ENCODE measurements at places on chromosomes 13 and 19. TPM values are rescaled to one million over a fixed set of nuclear protein-coding genes. Genes with fewer than 3 reads are reported as not detected.

Gene SPRED3
- total RNA-seq, result 0.88 TPM

GRCh38 chr13:79660361-79660760 lies 179.4 kb downstream of the NDFIP2 start:
- DNase-seq, result no peak

Gene ZNF304
- total RNA-seq, result 11.4 TPM

DNA sequence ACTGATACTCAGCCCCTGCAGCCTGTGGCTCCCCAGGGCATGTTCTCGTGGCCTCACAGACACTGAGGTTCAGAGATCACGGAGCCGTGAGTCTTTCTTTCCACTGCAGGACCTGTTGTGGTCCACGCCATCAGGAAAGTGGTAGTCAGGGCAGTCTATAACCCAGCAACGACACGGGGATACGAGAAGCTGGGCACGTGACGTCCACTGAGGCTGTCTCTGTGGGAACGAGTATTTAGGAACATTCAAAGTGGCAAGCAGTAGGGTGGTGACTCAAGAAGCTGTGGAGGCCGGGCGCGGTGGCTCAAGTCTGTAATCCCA lies 29.6 kb upstream of the CCNE1 start:
- DNase-seq, result no peak

DNA sequence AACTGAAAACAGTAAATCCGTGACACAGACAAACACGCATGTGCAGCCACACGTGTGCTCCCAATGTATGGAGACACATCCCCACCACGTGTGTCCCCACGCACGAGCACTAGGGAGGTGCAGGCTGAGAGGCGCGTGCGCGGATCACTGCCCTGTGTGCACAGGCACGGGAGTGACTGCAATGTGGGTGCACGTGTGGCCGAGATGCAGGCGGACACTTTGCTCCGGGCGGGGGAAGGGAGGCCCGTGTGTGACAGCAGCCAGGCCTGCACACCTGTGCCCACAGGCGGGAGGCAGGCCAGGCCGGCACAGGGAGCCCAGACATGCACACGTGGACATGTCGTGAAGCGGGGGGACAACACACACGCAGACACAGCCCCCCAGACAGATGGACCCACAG lies 77.0 kb downstream of the PTPRS start:
- no peak for DNase-seq

Gene NKG7
- not detected for total RNA-seq

DNA sequence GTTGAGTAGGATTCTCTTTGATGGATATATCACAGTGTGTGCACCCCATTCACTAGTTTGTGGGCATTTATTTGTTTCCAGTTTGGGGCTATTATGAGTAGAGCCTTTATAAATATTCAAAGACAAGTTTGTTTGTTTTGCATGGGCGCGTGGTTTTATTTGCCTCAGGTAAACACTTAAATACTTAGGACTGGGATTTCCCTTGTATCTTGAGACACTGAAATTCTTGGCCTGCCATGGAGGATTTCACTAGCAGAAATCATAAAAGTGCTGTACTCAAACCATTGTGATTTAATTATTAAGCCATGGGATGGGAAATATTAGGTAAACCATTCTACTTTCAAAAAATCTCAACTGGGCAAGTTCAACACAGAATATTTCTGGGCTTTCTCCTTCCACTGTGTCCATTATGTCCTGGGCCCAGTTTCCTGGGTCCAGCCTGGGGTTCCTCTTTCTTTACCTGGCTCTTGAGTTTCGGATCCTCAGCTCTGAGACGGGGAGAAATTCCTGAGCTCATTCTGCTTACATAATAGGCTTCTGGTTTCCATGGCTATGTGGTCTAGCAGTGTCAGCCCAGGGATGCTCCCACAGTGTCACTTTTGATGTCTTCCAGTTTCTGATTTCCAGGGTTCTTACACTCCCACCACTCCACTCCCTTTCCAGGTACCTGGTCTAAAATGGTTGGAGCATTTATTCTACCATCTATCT lies 14.4 kb downstream of the MYO16 start:
- no peak for DNase-seq

DNA sequence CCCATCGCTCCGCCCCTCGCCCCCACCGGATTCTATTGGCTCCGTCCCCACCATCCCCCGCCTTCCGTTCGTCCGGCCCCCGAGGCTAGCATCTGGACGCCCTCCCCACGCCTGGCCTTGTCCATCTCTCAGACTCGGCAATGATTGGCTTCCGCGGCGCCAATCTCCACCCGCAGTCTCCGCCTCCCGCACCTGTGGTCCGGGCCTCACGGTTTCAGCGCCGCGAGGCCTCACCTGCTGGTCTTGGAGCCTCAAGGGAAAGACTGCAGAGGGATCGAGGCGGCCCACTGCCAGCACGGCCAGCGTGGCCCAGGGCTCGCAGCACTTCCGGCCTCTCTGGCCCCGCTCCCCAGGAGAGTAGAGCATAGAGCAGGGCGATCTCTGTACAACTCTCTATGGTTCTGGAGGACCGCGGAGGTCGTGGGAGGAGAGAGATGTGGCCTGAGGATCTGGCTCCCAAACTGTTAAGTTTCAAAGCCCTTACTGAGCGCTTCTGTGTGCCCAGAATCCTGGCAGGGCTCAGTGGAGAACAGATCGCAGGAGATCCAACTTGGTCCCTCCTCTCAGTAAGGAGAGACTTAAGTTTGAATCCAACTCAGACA lies at the start of gene ERCC1:
Gene ERCC1, minus strand, starts transcription at position 329 of the 602 bp plus-strand sequence. CDS start 543 bp downstream, outside the sequence.
- no peak for DNase-seq

Gene LSM4
- total RNA-seq, result 120 TPM

Gene ERCC2
- 1.8 TPM for total RNA-seq

Gene ZNF729
- total RNA-seq, result not detected

DNA sequence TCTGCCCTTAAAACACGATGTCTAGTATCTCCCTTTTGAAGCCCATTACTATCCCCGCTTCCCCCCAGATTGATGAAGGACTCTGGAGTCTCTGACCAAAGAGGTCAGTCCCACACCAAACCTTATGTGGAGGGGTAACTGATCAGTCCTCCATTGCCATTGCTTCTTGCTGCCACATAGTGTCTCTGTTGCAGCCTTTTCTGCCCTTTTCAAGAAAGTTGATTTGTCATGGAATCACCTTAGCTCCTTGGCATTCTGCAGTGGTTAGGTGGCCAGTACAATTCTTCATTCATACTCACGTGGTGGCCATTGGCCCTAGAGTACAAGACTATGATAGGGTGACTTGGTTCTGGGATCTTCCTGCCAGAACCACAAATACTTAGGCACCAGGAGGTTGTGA lies 8.4 kb upstream of the HTR2A start:
- DNase-seq, result no peak

- no peak for DNase-seq
These were observed 171.8 kb downstream of the STK24 start for GRCh38 chr13:98405107-98405571.

Gene LILRA1
- 0.21 TPM for total RNA-seq

DNA sequence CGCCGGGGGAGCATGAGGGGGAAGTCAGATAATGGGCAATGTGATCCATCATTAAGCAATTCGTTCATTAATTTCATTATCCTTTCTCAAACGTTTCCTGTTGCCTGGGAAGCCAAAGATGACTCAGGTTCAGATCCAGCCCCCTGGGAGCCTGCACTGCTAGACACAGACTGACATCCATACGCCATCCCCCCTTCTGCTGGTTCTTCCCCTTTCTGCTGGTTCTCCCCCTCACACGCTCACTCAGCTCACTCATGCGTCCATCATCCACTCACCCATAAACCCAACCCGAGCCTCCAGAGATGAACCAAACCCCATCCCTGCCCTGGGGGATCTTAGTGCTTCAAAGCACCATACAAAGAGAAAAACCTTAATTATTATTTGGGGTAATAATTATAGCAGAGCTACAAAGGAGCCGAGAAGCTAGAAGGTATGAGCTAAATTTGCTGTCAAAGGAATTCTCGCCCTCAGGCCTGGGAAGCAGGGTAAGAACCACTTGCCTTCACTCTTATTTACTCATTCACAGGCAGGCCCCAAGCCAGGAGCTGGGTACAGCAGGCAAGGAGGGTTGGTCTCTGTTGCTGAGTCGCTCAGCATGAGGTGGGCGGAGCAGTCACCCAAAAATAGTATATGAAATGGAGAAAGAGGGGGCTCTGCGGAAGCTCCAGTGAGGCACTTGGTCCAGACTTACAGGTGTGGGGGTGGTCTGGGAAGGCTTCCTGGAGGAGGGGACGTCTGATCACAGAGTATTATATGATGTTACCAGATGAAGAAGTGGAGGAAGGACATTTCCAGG lies 7.0 kb upstream of the ZNF444 start:
- no peak for DNase-seq

Gene ANKRD24
- 1.2 TPM for total RNA-seq

Gene IGFL2
- total RNA-seq, result 0.61 TPM

- DNase-seq, result no peak
These were observed 711 bp downstream of the FUT2 start for GRCh38 chr19:48696353-48697010.

Gene RNF17
- not detected for total RNA-seq

Gene KCNJ14
- total RNA-seq, result not detected

Gene MYO16
- not detected for total RNA-seq

DNA sequence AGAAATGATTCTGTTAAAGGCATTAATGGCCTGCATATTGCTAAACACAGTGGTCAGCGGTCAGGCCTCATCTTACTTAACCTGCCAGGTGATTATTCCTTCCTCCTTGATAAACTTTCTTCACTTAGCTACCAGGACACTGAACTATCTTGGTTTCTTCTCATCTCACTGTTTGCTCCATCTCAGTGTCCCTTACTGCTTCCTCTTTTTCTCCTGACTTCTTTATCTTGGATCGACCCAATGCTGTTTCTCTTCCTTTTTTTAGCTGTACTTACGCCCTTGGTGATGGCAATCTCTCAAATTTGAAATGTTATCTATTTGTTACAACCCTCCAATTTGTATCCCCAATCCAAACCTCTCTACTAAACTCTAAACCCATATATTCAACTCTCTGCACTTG lies 7.8 kb upstream of the CLC start:
- no peak for DNase-seq

DNA sequence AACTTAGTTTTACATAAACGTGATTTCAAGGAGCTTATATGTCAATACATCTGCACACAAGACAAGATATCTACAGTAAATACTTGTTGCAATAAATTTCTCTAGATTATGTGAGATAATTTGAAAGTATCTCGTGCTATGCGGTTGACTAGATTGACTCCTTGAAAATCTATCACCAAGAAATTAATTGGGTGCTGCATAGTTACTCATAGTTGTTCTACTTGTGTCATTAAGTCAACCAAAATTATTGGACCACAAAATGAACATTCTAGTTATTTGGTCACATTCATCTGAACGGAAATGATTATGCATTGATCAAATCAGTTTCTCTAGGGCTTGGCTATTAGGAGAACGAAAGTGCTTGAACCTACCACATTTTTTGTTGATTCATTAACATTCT lies 2291.5 kb downstream of the PCDH9 start:
- no peak for DNase-seq

DNA sequence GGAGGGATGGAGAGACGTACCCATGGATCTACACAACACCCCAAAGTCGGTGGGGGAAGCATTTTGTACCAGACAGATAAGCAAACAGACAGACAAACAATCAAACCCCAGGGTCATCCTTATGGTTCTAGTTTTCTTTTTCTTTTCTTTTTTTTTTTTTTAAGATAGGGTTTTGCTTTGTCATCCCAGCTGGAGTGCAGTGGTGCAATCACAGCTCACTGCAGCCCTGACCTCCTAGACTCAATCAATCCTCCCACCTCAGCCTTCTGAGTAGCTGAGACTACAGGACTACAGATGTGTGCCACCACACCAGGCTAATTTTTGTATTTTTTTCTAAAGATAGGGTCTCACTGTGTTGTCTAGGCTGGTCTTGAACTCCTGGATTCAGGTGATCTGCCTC lies 17.9 kb upstream of the FBL start:
- DNase-seq, result no peak

GRCh38 chr19:35712567-35713505 lies 5.0 kb upstream of the KMT2B start:
- no peak for DNase-seq

DNA sequence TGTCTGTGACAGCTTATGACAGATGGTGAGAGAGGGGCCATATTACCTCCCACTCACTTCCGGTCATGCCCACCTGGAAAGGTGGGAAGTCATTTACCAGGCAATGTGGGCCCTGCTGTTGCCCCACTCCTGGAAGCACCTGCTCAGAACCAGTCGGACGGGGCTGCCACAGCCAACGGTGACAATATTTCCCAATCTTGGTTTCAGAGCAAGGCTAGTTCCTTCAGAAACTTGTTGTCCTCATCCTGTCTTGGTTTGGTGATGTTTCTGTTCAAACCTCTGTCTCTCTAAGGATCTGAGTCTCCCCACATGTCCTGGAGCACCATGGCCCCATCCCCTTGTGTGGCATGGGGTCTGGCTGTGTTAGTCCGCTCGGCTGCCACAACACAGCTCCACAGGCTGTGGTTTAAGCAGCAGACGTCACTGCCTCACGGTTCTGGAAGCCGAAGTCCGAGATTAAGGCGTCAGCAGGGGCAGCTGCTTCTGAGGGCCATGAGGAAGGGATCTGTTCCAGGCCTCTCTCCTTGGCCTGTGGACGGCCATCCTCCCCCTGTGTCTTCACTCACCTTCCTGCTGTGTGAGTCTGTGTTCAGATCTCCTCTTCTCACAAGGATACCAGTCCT lies 31.5 kb upstream of the SLC15A1 start:
- DNase-seq, result no peak

- DNase-seq, result no peak
These were observed 12.1 kb downstream of the SOX1 start for GRCh38 chr13:112078879-112079531.

Gene B3GNT3
- total RNA-seq, result 1.4 TPM

DNA sequence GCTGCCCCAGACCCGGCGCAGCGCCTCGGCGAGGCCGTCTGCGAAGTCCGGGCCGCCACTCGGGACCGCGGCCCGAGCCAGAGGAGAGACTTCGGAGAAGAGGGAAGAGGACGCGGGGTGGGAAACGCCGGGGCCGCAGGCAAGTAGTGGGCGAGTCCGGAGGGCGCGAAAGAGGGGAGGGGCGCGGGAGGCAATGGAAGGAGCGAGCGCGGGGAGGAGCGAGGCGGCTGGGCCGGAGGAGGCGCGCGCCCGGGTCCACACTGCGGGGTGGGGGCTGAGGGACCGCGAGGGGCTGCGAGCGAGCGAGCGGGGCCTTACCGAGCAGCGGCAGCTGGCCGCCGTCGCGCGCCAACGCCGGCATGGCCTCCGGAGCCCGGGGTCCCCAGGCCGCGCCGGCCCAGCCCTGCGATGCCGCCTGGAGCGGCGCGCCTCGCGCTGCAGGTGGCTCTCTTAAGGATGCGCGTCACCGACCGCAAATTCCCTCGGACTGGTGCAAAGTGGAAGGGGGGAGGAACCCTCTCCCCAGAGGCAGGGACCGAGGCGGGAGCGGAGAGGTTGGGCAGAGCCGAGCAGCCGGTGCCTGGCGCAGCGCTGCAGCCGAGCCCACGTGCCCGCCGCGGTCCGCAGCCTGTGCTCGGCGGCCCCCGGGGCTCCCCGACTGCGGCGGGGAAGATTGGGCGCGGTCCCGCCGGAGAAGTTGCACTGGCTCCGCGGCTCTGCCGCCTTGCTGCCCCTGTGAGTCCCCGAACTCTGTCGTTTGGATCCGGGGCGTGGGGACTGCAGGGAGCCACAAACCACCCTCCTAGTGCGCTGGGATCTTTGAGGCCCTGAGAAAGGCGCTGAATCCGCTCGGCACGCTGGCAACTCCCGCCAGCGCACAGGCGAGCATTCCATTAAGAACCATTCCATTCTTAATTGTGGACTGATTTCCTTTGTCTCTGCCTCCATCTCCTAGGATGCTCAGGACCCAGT lies at the start of gene FLT3:
Gene FLT3, minus strand, starts transcription at position 427 of the 972 bp plus-strand sequence. Its CDS starts 66 bp downstream, at position 361.
- no peak for DNase-seq

Gene EMC10
- total RNA-seq, result 30.5 TPM
